ENCODE measurements at places on chromosomes 5 and 9. TPM values are rescaled to one million over a fixed set of nuclear protein-coding genes. Genes with fewer than 3 reads are reported as not detected.

DNA sequence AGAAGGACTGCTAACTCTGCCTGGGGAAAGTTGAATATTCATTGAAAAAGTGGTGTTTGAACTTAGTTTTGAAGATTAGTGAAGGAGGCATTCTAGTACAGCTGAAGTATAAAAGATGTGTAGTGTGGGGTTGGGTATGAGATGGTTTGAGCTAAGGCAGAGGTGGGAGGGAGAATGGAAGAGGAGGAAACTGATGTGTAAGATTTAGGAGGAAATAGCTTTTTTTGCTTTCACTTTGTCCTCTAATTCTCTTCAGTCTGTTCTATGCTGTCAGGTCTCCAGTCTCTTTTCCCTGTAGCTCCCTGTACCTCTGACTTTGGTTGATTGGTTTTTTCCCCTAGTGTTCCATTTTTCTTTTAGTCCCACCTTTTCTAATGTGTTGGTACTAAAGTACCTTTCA is 9.0 kb downstream of the CREBRF start:
- DNase-seq = no peak

DNA sequence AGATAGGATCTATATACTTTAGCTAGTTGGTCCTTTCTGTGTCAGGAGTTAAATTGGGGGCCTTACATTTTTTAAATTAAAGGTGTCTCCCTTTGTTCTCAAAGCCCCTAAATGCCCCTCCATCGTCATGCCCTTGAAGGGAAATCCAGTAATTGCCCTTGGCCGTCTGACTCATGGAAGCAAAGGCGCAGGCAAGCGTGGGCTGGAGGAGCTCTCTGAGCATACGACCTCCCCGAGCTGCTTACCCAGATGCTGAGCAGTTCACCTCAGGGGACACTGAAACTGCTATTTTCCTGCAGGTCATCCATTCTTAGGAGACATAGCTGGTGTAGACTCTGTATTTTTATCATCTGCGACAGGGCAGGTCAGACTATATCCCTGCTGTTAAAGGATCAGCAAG is 23.0 kb downstream of the PCSK1 start:
- no peak for DNase-seq

GRCh38 chr5:7075470-7075869 is 320.5 kb upstream of the ADCY2 start:
- DNase-seq = no peak

- no peak for DNase-seq
Measured at GRCh38 chr9:111902391-111903139, 6.0 kb downstream of the UGCG start.

DNA sequence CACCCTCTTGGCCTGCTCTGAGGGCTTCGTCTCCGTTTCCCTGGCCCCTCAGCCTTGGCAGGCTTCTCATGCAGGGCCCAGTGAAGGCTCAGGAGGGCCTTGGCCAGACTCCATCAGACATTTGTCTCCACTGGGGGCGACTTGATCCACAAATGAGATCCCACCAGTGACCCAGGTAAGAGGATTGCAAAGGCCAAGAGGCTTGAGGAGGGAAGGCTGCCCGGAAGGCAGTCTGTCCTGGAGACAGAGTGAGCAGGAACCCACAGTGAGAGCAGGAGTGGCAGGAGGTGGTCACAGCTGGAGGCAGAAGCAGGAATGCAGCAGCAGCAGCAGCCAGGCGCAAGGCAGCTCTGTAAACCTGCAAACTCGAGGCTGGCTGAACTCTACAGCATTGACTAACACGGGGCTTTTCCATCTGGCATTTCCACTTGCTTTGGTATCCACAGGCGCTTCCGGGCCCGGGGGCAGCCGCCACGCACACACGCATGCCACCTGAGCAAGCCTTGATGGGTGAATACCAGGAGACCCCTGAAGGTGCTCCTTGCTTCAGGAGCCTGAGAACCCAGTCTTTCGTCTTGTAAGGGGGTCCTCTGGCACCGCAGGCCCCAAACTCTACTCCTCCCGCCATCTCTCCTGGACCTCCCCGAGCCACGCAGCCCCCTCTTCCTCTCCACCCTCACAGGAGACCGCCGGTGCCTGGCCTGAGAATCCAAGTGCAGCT is 14.7 kb downstream of the MGAT1 start:
- DNase-seq = no peak

DNA sequence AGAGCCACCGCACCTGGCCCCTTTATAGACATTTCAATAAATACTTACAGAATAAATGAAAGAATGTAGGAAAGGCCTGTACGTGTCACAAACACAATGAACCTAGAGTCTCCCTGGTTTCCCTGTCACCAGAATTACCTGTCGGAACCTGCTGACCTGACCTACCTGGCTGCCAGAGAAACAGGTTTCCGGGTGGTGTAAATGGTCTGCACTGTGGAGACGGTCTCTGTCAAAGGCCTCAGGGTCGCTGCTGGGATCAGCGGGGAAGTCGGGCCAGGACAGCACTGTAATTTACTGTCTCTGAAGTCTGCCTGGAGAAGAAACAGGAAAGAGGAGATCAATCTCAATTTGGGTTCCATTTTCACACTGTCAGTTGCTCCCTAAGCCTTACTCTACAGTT is 9.3 kb upstream of the FRRS1L start:
- DNase-seq = no peak

DNA sequence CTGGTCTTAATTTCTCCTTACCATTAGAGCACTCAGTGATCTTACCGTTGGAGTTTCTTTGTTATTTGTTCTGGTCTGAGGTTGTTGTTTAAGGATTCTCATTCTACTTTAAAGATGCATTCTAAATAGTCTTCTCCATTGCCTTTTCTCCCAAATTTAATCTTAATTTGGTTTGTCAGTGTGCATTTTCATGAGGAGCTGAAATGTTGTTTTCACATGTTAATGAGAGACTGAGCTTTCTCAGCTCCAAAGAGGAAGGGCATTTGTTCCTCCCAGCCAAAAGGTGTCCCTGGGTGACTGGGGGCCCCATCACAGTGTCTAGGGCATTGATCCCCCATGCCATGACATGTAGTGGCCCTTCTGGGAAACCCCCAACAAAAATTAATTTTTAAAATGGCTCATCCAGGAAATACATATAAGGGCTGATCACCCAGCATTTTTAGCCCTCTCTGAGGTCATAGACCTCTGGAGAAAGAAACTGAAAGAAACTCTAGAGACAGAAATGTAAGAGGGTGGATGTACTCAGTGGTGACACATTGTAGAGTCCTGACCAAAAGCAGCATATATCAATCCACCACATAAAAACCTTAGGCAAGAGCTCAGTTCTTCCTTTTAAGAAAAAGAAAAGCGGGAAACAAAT is 240.4 kb upstream of the RAI14 start:
- no peak for DNase-seq

DNA sequence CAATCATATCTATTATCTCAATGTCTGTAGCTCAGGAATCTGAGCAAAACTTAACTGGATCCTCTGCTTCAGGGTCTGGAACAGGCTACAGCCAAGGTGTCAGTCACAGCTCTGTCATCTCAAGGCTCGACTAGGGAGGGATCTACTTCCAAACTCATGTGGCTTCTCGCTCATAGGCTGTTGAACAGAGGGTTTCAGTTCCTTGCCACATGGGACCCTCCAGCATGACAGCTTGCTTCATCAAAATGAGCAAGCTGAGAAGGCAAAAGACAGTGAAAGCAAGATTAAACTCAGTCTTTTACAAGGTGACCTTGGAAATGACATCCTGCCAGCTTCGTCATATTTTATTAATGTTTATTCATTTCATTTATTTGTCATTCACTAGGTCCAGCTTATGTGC is 111.7 kb downstream of the GADD45G start:
- DNase-seq = no peak

GRCh38 chr5:143200781-143201398 is 202.6 kb downstream of the NR3C1 start:
- no peak for DNase-seq

DNA sequence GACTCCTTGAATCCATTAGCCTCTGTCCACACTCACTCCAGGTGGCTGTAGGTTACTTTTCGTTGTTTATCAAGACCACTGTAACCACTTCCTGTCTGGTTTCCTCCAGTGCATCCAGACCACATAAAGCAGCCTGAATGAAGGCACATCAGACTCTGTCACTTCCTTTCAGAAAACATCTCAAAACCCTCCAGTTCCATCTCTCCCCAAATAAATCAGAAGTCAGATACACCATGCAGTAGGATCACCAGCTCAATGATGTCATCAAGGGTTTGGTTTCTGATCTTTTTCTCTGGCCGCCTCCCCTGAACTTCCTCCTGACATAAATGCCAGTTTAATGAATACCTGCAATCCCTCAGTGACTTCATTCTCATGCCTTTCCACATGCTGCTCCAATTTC is 161.2 kb downstream of the ZNF462 start:
- DNase-seq = no peak

DNA sequence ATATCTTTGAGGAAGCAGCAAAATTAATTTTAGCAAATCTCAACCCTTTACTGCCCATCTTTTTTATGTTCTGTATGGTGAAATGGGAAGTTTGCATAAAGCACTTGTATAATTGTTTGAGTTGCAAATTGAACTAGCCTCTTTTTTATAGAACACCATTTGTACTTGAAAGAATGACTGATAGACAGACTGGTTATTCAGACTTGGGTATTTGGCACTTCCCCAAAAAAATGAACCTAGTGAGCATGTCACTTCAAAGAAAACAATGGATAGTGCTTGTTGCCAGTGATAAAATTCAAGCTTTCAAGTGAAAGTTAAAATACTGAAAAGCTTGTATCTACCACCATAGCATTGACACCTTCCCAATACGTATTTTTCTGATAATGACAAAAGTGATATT is 115.8 kb downstream of the ERCC6L2 start:
- DNase-seq = no peak

- no peak for DNase-seq
Measured at GRCh38 chr9:2158766-2159430, 143.8 kb downstream of the SMARCA2 start.

DNA sequence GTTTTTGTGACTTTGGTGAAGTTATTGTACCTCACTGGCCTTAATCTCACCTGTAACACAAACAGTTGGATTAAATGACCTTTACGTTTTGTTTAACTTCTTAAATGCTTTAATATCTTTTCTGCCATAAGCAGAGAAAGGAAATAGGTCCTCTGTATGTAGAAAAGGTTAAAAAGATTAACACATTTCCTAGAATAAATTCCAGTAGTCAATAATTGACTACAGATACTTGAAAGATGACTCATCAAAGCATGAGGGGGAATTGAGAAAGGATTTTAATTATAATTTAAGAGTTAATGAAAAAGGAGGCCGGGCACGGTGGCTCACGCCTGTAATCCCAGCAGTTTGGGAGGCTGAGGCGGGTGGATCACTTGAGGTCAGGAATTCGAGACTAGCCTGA is 35.8 kb upstream of the CMYA5 start:
- no peak for DNase-seq

DNA sequence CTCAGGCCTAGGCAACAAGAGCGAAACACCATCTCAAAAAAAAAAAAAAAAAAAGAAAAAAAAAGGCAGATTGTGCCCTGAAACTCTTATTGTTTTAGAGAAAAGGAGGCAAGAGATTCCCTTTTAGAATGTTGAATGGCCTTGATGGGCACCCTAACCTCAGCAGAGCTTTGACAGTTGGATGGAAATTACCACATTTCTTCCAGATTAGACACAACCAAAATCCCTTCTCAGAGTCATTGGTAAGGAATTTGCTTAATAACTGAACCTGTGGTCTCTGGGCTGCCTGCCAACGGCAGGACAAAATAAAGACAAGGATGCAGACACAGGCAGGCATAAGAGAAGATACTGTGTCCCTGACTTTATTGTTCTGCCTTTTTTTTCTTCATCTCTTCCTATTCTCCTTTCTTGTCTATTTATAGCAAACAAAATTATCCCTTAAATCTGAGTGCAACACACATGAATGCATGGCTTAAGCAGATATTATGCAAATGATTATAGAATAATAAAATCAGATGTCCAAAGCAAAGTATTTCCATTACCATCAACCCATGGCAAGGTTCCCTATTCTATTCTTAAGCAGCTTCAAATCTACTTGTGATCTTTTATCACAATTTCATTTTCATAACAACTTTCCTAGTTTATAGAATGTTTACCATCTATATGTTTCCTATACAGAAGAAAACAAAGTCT is 37.3 kb upstream of the TRIO start:
- DNase-seq = no peak

GRCh38 chr5:172802112-172802511 is 31.1 kb upstream of the DUSP1 start:
- no peak for DNase-seq

DNA sequence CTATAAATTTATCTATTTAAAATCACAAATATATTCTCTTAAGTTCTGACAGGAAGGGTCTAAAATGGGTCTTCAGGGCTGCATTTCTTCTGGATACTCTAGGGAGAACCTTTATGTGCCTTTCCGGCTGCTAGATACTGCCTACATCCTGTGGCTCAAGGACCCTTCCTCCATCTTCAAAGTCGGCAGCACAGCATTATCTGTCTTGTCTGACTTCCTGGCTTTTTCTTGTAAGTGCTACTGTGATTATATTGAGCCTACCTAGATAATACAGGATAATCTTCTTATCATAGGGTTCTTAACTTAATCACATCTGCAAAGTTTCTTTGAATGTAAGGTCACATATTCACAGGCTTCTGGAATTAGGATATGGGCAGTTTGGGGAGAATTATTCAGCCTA is 943.8 kb upstream of the TYRP1 start:
- DNase-seq = no peak

- no peak for DNase-seq
Measured at GRCh38 chr5:157359356-157360055, 93.6 kb downstream of the CYFIP2 start.

GRCh38 chr5:82388181-82388580 is 110.0 kb upstream of the RPS23 start:
- no peak for DNase-seq

DNA sequence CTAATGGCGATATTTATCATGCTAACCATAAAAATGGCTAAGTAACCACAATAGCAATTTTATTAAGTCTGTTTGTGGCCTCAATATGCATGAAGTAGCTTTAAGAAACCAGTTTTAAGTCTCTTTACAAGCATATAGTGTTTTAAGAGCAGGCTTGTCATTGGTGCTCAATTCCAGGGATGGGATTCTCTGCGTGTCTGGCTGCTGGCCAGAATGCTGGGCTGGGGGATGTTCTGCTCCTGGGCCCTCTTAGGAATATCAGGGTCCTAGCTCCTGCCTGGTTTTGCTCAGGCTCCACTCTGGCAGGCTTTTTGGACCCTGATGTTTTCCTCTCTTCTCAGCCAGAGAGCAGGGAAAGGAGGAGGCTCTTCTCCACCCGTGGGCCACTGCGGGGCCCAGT is 127.2 kb downstream of the PDE8B start:
- DNase-seq = no peak

- DNase-seq = peak; percentile 27
Measured at GRCh38 chr5:612498-613424, 621 bp downstream of the CEP72 start.

- no peak for DNase-seq
Measured at GRCh38 chr5:151677776-151678545, 8.8 kb downstream of the SPARC start.

- DNase-seq = no peak
Measured at GRCh38 chr5:150043657-150044328, 42.6 kb downstream of the CSF1R start.

GRCh38 chr5:1536322-1536845 is 12.6 kb upstream of the LPCAT1 start:
- DNase-seq = no peak

GRCh38 chr5:52582313-52582712 is 205.4 kb upstream of the ITGA1 start:
- no peak for DNase-seq

PCDHB11 gene
- 6.4 TPM for total RNA-seq

SARDH gene
- total RNA-seq = 5.0 TPM

AGXT2 gene
- total RNA-seq = not detected

PRR7 gene
- total RNA-seq = 0.97 TPM

WDR38 gene
- not detected for total RNA-seq

TXNDC8 gene
- not detected for total RNA-seq

HSD17B4 gene
- 160 TPM for total RNA-seq

CARD19 gene
- 13.2 TPM for total RNA-seq

NMUR2 gene
- total RNA-seq = not detected

SH2D3C gene
- total RNA-seq = 137 TPM

GABRA6 gene
- not detected for total RNA-seq

All from endothelial cell (in vitro differentiated cells).